SK-N-DZ (cell line): ENCODE measurements at places on chromosomes 5 and 9.
A peak's percentile ranks its signal among the peaks of the same experiment; 100 is the strongest.

- DNase-seq = no peak
Observed at GRCh38 chr9:110940951-110941557, 97.2 kb downstream of the LPAR1 start.

DNA sequence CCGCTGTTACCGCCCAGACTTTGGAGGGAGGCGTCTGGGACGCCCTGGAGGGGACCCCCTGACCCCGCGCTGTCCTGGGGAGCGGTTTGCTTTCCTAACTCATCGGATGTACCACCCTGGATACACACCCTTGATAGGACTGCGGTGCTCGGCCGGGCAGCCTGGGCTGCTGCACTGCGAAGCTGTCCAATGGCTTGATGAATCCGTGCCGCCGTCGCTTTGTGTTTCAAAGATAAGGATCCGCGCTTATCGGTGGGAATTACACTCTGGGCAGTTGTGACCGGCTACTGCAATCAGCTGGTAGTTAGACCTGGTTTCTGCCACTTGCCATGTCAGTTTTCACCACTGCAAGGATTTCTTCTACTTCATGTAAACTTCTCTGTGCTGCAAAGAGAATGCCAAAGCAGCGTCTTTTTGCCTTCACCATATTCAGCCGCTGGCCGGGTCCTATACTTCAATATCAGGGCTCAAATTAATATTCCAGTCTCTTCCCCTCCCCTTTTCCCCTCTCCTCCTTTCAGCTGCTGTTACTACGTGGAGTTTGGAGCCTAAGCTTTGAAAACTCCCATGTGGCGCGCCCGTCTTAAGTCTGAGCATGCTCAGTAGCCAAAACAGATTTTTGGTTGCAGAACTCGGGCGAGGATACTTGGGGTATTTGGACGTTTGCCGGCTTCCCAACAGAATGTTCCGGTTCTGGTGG is 727 bp downstream of the SMAD5 start:
- peak; percentile 63 for DNase-seq

DNA sequence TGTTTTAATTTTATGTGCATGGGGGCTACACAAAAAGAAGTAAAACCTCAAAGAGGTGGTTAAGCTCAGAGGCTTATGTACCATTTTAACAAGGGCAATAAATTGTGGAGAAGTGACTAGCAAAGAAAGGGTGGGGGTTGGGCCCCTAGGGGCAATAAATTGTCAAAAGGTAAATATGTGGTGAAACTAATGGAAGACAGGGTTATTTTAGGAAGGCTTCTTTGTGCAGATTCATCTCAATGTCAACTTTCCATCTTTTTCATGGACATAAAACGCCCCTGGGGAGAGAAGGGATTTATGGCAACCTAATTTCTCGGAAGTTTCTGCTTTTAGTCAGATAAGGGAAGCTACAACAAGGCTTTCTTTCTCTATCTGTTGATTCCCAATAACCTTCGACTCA is 42.5 kb upstream of the GOLM1 start:
- DNase-seq = no peak

DNA sequence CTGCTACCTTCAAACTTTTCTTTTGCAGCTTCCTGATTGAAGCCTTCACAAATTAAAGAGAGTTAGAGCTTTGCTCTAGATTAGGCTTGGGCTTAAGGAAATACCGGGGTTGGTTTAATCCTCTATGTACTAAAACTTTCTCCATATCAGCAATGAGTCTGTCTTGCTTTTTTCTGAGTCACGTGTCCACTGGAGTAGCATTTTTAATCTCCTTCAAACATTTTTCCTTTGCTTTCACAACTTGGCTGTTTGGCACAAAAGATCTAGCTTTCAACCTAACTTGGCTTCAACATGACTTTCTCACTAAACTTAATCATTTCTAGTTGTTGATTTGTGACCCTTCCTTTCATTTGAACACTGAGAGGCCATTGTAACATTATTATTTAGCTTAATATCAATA is 261.6 kb downstream of the PLK2 start:
- no peak for DNase-seq

- peak; percentile 70 for DNase-seq
Observed at GRCh38 chr9:129752900-129753729, at the start of gene PTGES. Gene PTGES, minus strand, starts transcription at chr9:129753042. Its CDS starts 30 bp downstream, at chr9:129753012.

GRCh38 chr5:94613583-94613982 is 4.8 kb downstream of the KIAA0825 start:
- no peak for DNase-seq

- no peak for DNase-seq
Observed at GRCh38 chr9:108709997-108710396, 145.8 kb downstream of the ACTL7B start.

DNA sequence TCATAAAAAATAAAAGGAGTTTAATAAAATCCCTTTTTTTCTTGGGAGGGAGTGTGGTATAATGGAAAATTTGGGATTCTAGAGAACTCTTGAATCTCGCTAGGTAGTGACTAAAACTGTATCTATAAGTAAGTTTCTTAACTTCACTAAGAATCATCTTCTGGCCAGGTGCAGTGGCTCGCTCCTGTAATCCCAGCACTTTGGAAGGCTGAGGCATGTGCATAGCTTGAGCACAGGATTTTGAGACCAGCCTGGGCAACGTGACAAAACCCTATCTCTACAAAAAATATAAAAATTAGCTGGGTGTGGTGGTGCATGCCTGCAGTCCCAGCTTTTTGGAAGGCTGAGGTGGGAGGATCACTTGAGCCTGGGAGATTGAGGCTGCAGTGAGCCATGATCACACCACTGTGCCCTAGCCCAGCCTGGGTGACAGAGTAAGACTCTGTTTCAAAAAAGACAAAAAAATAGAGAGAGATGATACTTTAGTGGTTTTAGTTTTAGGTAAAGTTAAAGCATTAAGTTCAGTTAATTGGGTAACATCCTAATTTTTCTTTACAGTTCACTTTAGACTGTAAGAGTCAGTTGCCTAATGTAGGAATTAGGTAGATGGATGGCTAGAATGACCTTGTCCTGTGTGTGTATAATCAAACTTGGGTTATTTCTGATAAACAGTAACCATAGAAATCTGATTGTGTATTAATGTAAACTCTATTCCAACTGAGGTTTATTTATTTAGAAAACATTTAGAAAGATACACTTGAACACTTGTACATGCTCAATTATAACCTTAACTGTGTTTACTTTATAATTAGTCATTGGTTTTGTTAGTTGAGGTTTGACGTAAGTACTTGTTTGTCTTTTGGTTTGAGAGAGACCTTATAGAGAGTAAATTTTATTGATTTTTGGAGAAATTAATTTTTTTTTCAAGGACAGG is 17.8 kb downstream of the UNC13B start:
- DNase-seq = no peak

- no peak for DNase-seq
Observed at GRCh38 chr5:127406326-127407121, 110.9 kb upstream of the PRRC1 start.

DNA sequence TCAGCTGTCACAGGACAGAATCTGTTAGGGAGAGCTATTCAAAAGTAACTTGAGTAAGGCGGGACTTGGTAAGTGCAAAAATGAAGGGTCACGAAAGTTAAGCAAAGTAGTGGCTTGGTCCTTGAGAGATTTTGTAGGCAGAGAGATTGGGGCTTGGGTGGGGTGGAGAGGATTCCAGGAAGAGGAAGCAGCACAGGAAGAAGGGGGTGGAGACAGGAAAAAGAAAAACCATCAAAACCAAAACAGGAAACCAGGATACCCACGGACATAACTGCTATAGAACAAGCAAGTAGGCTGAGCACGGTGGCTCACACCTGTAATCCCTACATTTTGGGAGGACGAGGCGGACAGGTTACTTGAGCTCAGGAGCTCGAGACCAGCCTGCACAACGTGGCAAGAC is 3.7 kb downstream of the ROPN1L start:
- DNase-seq = no peak

DNA sequence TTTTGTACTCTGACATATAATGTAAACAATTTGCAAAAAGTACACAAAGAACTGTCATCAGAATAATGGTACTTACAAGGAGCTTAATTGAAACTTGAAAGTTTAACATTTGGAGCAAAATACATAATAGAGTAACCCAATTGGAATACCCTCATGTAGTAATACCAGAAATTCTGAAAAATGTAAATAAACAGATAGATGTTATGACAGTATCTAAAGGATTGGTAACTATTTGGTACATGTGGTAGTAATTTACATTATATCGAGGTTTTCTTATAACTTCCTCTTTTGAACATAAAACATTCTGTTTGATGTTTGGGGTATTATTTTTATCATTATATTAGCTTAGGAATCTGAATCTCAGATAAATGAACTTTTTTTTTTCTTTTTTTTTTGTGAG is 211.7 kb upstream of the ELL2 start:
- DNase-seq = no peak

GRCh38 chr5:155914766-155915165 is 412.2 kb upstream of the SGCD start:
- no peak for DNase-seq

DNA sequence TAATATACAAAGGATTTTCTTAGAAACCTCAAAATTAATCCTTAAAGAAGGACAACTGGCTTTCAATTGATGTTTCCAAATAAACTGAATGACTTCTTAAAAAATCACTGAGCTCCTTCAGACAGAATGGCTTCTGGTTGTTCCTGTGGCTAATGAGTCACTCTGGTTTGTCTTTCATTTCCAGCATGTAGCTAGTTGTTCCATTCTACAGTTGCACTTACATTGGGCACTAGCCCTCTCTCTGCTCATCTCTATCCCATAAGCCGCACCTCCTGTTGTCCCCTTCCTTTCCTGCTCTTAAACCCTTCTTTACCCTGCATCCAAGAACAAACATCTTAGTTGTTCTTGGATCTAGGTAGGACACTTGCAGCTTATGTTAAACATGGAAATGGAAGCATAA is 235.3 kb upstream of the HAPLN1 start:
- DNase-seq = no peak

DNA sequence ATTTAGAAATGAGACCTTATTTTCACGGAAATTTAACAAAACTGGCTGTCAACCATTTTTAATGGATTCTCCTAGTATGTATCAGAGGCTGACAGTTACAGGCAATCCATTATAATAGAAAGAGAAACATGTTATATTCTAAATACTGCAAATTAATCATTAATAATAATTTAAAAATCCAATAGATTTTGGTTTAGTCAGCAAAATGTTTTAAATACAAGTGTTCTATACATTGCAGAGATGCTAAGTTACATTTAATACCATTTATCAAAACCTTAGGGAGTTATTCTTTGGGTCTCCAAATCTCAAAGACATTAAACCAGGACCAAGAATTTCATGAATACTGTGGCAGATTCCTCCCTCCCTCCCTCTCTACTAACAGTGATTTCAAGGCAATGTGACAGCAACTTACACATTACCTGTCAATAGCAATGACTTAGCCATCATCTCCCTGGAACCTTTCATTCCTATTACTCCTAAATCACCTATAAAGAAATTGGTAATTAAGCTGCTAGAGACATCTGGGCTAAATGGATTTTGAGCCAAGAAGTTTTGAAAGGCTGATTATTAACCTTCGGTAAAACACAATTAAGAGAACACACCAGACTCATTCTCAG is 768.5 kb upstream of the DMAC1 start:
- DNase-seq = no peak

GRCh38 chr5:83169571-83170337 is 92.4 kb downstream of the XRCC4 start:
- no peak for DNase-seq

DNA sequence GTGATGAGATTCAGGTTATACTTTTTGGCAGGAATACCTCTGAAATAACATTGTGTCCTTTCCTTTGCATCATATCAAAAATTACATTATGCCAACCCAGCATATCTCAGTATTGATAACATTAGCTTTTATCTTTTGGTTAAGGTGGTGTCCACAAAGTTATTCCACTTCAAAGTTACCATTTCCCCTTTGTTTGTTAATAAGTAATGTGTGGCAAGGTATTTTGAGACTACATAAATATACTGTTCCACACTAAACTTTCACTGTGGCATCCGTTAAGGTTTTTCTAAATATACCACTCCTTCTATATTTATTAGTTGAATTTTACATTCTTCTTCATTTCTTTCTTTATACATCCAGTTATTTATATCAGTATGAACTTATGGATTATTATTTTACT is 14.1 kb upstream of the ARHGEF37 start:
- no peak for DNase-seq

GRCh38 chr9:128946571-128947276 is 679 bp downstream of the DOLK start:
- no peak for DNase-seq

GRCh38 chr9:84597131-84597530 is 72.4 kb upstream of the NTRK2 start:
- DNase-seq = no peak

- no peak for DNase-seq
Observed at GRCh38 chr9:6632516-6633183, 12.9 kb downstream of the GLDC start.

DNA sequence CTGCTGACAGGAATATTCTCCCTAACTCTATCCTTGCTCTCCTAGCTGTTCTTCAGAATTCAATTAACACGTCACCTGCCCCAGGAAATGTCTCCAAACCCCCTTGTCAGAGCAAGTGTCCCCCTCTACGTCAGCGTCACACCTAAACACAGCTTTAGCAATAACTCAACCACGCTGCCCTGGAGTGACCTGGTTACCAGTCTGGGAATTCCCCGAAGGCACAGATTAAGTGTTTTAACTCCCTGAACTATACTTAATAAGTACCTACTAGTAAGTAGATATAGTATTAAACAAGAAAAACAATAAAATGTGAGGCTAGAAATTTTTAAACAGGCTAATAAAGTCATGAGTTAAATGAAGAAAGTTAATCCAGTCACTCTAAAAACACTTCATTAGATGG is 78.4 kb downstream of the FANCC start:
- no peak for DNase-seq

- no peak for DNase-seq
Observed at GRCh38 chr5:72509401-72509800, 2.2 kb upstream of the ZNF366 start.

GRCh38 chr5:179863449-179864085 is 5.0 kb upstream of the MRNIP start:
- no peak for DNase-seq
